ENCODE measurements at places on chromosomes 5 and 9.

- H3K27me3 ChIP-seq: no peaks in the 10 kb centered on the region
- no peak for DNase-seq
- H3K4me3 ChIP-seq: no peak overlapping the region
- H3K4me1 ChIP-seq: no peaks in the 10 kb centered on the region
Observed at GRCh38 chr5:96794757-96795156, 13.0 kb downstream of the ERAP1 start.

DNA sequence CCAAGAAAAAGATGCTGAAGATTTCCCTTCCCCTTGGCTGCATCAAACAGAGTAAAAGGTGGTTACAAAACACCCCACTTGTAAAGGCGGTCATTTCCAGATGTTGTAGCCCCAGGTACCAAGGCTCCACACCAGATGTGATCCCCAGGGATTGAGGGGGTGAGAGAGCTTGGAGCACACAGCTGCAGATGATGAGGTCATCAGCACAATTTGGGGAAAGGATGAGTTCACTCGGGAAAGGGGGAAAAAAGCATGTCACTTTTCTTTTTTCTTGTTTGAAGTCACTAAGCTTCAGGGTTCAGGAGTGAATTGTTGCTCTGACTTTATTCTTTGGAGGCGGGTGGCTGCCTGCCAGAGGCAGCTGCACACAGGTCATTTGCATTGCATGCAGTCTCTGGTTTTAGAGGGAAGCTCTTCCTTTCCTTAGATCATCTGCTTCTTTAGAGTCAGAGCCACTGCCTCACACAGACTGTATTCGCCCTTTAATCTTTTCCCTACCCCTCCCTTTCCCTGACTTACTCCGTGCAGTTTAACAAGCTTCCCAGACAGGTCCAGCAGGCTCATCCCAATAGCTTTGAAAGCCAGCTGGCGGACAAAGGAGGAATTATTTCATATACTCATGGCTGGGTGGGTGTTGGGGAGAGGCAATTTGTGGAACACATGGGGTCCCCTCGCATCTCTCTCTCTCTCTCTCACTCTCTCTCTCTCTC lies 409.3 kb upstream of the SLC24A2 start:
- no peak overlapping the region for H3K27ac ChIP-seq
- no peaks in the 10 kb centered on the region for H3K27me3 ChIP-seq
- H3K36me3 ChIP-seq: no peaks in the 10 kb centered on the region
- DNase-seq: no peak
- no peaks in the 10 kb centered on the region for H3K4me1 ChIP-seq

DNA sequence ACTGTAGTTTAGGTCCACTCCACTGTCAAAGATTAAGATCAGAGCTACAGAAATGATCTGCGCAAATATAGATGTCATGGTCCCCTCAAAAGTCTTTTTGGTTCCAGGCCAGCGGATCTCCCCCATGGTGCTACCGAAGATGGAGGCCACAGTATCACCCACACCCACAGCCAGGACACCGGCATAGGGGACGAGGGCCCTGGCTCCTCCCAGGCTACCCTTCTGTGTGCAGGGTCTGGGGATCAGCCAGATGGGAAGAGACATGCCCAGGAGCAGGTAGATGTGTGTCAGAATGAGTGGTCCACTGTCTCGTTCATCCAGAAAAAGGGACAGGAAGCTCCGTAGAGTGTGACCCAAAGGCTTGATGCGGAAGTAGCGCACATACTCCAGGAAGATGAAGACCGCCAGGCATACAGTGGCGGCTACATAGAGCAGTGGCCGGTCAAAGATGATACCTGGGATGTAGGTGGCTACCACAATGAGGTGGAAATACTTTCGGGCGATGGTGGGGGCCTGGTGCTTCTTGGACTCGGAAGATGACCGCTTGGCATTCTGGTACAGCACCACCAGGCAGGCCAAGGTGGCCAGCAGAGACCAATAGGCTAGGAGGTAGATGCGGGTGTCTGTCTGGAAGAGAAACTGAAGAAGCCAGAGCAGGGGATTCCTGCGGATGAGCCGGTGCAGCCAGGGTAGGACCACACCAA lies 1.5 kb downstream of the DOLK start:
- no peaks in the 10 kb centered on the region for H3K4me1 ChIP-seq
- H3K27me3 ChIP-seq: no peaks in the 10 kb centered on the region
- no peaks in the 10 kb centered on the region for H3K36me3 ChIP-seq
- no peak overlapping the region for H3K4me3 ChIP-seq

DNA sequence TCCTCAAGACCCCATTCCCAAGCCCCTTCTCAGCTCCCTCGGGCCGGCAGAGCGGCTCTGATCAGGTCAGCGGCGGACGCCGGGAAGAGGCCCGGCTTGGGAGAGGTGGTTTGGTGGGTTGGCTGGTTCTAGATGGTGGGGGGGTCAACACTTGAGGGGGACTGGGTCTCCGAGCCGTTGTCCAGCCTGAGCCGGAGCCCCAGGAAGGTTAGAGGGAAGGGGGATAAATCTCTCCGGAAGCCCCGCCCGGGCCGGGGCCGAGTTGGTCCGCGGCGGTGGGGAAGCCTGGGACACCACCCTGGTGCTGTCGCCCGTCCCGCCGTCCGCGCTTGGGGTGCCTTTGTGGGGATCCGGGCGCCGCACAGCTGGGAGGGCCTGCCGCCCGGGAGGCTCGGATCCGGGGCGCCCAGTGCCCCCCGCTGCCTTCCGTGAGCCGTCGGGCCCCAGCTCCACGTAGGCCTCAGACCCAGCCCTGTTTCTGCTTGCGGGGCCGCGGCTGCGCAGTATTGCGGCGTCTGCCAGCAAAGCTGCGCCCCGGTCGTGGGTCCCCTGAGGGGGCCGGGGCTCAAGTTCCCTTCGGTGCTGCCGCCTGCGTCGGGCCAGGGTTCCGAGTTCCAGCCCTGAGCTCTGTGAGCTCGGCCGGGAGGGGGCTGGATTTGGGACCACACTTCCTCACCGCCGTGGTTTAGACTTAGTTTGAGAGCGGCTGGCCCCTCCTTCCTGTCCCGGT lies 542 bp upstream of the TRIM52 start:
- H3K27ac ChIP-seq: peak overlapping the region; percentile 98
- H3K4me1 ChIP-seq: peaks cover 59% of the 10 kb centered on the region
- no peaks in the 10 kb centered on the region for H3K36me3 ChIP-seq
- peak overlapping the region; percentile 93 for H3K4me3 ChIP-seq
- H3K27me3 ChIP-seq: no peaks in the 10 kb centered on the region

GRCh38 chr5:113379936-113380806 lies 54.6 kb downstream of the TSSK1B start:
- peaks cover 11% of the 10 kb centered on the region for H3K4me1 ChIP-seq
- no peak for DNase-seq
- H3K36me3 ChIP-seq: no peaks in the 10 kb centered on the region
- no peaks in the 10 kb centered on the region for H3K27me3 ChIP-seq
- no peak overlapping the region for H3K27ac ChIP-seq

- DNase-seq: no peak
- H3K36me3 ChIP-seq: no peaks in the 10 kb centered on the region
- peak overlapping the region; percentile 99 for H3K27ac ChIP-seq
- peaks cover 98% of the 10 kb centered on the region for H3K4me1 ChIP-seq
- no peak overlapping the region for H3K4me3 ChIP-seq
Observed at GRCh38 chr5:150137168-150137957, 18.3 kb downstream of the PDGFRB start.

GRCh38 chr5:180180421-180180820 lies 28.6 kb downstream of the RASGEF1C start:
- no peaks in the 10 kb centered on the region for H3K27me3 ChIP-seq
- H3K4me3 ChIP-seq: no peak overlapping the region
- DNase-seq: no peak
- H3K4me1 ChIP-seq: no peaks in the 10 kb centered on the region
- no peaks in the 10 kb centered on the region for H3K36me3 ChIP-seq

Data from tibial nerve (tissue), 4 donors.